Fibroblast of skin of right biceps (primary cell): ENCODE measurements at places on chromosomes 2 and 18.

- no peak for DNase-seq
Observed at GRCh38 chr2:210839034-210839433, 282.6 kb downstream of the CPS1 start.

GRCh38 chr2:215293879-215294278 lies 18.0 kb upstream of the ATIC start:
- no peak for DNase-seq

GRCh38 chr2:144500563-144500962 lies 19.4 kb downstream of the ZEB2 start:
- DNase-seq, result no peak

GRCh38 chr2:119760237-119760955 lies 674 bp downstream of the PTPN4 start:
- peak; percentile 15 for DNase-seq

DNA sequence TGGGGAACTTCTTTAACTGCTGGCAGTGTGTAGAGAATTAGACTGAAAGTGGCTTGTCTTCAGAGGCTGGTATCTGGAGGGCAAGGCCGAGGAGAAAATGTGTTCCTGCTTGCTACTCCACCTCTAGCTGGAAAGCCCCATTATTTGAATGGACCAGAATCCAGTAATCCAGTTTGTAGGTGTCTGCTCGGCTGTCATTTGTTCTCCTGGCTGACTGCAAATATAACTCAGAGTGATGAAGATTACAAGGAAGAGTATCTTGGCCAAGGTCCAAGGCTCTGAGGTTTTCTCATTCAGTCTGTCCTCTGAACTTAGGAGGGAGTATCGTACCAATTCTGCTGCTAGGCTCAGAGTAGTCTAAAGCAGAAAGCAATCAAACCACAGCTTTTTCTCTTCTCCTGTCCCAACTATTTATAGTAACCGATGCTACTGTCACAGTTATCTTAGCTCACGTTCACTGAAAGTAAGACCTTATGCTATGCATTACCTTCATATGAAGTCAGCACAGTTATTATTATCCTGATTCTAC lies 228.6 kb downstream of the SETBP1 start:
- peak; percentile 58 for DNase-seq

GRCh38 chr2:95389245-95390119 lies 13.0 kb upstream of the FAHD2A start:
- DNase-seq, result peak; percentile 60

- DNase-seq, result peak; percentile 52
Observed at GRCh38 chr2:163345795-163346573, 389.8 kb downstream of the FIGN start.

GRCh38 chr2:240851078-240851991 lies 17.3 kb upstream of the AGXT start:
- DNase-seq, result peak; percentile 62

- DNase-seq, result peak; percentile 60
Observed at GRCh38 chr2:159035790-159036411, 67.5 kb downstream of the TANC1 start.

GRCh38 chr2:54013996-54014395 lies 43.2 kb upstream of the PSME4 start:
- DNase-seq, result no peak

GRCh38 chr2:85888684-85889626 lies at the start of gene ST3GAL5:
Gene ST3GAL5, minus strand, starts transcription at chr2:85888990. Its CDS starts 85 bp downstream, at chr2:85888905.
- peak; percentile 89 for DNase-seq

- peak; percentile 49 for DNase-seq
Observed at GRCh38 chr2:232444409-232445148, 11.4 kb upstream of the ALPI start.

- no peak for DNase-seq
Observed at GRCh38 chr2:224957540-224958461, 84.5 kb downstream of the DOCK10 start.

GRCh38 chr2:100244881-100245605 lies 77.3 kb downstream of the LONRF2 start:
- peak; percentile 64 for DNase-seq

GRCh38 chr2:11387100-11387390 lies 42.6 kb upstream of the ROCK2 start:
- DNase-seq, result peak; percentile 76

DNA sequence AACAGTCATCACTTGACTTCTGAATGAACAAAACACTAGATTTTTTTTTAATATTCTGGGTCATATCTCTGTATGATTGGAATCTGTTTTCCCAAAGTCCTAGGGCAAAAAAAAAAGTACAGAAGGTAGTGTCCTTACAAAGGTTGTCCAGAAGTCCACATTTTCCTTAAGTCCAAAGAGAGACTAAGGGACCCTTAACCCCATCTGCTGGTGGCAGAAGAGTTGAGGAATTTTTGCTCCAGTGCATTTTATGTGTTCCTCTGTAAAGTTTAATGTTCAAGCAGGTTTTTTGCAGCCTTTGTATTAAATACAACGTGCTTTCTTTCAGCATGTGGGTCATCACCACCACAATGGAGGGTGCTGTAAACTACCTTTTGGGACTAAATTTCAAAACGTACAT lies 215.9 kb downstream of the SP3 start:
- peak; percentile 29 for DNase-seq

- no peak for DNase-seq
Observed at GRCh38 chr2:185245806-185246205, 492.8 kb upstream of the FSIP2 start.

DNA sequence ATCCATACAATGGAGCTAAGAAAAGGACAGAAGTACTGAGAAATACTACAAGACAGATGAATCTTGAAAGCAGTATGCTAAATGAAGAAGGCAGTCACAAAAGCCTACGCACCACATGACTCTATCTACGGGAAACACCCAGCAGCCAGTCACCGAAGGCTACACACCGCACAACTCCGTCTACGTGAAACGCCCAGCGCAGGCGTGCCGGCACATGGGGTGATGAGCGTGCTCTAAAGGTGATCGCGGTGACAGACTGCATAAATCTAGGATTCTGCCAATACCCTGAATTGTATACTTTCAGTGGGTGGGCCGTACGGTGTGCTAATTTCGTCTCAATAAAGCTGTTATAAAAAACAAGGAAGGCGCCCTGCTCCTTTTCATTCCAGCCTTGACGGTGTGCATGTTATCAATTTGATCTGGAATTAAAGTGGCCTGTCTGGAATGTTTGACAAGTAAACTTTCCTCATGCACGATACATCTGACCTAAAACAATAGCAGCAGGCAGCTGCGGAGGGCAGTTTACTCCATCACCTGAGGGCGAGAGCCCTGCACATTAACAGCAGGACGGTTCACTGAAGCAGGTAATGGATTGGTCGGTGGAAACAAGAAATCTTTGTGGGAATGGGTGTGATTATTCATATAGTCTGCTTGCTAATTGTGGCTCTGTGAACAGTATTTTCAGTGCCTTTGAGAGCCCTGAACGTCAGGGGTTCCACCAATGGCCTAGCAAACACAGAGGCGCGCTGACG lies 86.2 kb upstream of the SALL3 start:
- DNase-seq, result no peak

- DNase-seq, result no peak
Observed at GRCh38 chr2:48799601-48800000, 44.1 kb upstream of the LHCGR start.

DNA sequence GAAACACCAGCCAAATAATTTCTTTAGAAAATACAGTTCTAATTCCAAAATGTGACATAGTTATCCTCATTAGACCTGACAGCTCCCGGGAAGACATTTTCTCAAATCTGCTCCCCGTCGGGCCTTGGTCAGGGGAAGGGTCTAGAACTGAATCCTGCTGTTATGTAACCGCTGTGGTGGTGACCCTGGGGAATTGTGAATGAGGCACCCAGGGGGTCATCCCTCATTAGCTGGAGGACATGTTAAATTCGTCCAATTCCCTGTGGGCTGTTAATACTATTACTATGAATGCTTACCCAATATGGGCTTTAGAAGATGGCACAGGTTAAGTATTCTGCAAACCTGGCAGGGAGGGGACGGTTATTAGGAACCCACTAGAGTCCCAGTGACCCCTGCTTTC lies 11.8 kb downstream of the CPLX4 start:
- no peak for DNase-seq

DNA sequence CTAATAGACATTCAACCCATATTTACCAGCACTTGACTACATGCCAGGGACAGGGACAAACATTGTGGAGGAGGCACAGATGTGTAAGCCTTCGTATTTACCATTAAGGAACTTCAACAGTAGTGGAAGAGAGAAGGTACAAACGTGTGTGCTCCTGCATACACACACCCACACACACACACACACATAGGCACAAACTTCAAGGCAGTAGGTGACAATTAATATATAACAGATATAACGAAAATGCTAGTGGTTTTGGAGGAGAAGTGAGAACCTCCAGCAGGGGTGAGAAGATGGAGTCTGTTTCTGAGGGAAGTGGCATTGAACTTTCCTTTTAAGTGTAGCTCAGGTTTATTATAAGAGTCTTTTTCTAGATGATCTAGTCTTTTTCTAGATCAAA lies 231.1 kb downstream of the SETBP1 start:
- DNase-seq, result no peak

- no peak for DNase-seq
Observed at GRCh38 chr2:23028106-23028505, 356.9 kb upstream of the KLHL29 start.

DNA sequence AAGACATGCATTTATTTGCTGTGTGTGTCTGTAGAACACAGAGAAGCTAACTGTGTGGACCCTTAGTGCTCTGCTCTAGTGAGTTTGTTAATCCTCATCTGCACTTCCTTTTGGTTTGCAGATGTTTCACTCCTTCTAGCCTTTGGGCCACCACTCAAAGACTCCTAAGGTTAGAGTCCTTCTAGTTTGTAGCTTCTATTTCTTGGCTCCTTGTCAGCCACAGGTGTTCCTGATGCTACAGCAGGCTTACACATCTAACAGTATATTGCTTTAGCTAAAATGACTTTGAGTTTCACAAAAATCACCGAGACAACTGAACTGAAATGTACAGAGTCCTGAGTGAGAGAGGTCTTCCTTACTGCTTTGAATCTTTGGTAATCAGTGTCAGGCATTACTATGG lies 551.4 kb downstream of the NRXN1 start:
- no peak for DNase-seq

GRCh38 chr2:194343167-194343566 lies 1313.9 kb upstream of the SLC39A10 start:
- no peak for DNase-seq

- DNase-seq, result peak; percentile 1
Observed at GRCh38 chr2:99338029-99338585, 918 bp downstream of the EIF5B start.

GRCh38 chr2:29723255-29724001 lies 198.0 kb downstream of the ALK start:
- DNase-seq, result no peak

DNA sequence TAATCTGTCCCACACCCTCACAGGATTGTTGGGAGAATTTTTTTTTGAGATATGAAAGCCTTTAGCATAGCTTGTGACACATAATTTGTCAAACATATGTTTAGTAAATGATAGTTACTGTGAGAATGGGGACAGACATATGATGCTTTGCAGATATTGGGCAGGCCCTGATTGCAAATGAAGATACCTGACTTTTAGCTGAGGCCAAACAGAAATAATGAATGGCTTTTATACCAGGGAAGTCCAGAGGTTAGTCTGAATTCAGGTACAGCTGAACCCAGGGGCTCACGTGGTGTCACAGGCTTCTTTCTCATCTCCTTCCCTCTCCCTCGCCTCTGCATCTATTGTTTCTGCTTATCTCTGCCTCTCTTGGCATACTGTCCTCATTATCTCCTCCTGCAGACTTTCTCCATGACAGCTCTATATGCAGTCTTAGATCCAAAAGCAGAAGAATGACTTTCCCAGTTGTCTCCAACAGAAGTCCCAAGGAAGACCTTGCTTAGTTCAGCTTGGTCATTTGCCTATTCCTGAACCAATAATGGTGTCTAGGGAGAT lies 4.9 kb upstream of the WNT10A start:
- no peak for DNase-seq

DNA sequence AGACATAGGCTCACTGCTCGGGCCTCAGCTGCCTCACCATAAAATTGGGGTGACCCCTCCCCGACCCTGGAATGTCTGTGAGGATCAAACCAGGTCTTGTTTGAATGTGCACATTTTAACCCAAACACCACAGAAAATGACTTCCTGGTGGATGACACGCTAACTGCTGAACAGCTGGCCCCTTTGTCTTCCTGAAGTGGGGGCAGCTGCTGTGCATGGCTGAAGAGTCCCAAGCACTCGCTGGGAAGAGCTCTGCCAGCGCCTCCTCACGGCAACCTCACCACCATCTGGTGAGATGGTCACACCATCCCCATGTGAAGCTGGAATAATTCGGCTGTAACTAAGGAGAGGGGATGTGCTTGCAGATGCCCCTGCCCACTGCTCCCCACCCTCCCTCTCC lies 34.0 kb downstream of the AQP12A start:
- DNase-seq, result no peak

- DNase-seq, result no peak
Observed at GRCh38 chr2:18506883-18507509, 53.5 kb downstream of the RDH14 start.

DNA sequence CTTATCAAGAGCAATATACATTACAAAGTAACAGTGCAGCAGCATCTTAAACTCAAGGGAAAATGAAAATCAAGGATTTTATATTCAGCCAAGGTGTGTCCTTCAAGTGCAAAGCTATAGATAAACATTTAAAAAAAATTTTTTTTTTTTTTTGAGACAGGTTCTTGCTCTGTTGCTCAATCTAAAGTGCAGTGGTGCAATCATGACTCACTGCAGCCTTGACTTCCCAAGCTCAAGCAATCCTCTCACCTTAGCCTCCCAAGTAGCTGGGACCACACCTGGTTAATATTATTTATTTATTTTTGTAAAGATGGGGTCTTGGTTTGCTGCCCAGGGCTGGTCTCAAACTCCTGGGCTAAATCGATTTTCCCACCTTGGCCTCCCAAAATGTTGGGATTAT lies 9.0 kb downstream of the CDKL4 start:
- no peak for DNase-seq

GRCh38 chr2:86010083-86010482 lies 95.6 kb downstream of the POLR1A start:
- DNase-seq, result no peak

GRCh38 chr18:51545446-51545845 lies 348.0 kb upstream of the MEX3C start:
- DNase-seq, result no peak

DNA sequence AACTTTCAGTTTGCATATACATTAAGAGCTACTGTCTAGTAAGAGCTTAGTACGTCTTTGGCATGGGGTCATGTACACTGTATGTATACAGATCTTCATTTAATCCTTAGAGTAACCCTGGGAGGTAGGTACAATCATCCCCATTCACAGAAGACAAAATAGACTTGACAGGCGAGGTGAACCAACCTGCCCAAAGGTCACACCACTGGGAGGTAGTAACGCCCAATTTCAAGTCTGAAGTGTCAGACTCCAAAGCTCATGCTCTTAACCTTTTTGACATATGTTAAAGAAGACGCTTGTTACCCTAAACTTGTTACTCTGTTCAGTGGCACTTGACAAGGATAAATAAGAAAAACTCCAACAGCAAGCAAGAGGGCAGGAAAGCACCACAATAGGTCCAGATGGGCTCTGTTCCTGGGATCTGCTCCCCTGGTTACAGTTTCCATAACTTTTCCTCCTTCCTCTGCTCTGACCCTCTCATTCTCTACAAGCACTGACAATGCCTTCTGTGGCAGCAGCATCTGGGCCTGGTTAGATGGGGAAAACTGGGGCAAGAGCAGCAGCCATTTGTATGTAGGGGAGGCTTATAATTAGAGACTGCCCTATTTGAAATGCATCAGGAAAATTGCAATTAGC lies 64.7 kb upstream of the SERTAD2 start:
- DNase-seq, result no peak

GRCh38 chr2:27351802-27352598 lies 4.6 kb downstream of the GTF3C2 start:
- no peak for DNase-seq
